ENCODE measurements at places on chromosomes 7 and 10.

GRCh38 chr10:60271319-60272040 lies 118.2 kb downstream of the ANK3 start:
- DNase-seq, result no peak

- no peak for DNase-seq
Observed at GRCh38 chr10:55631071-55631654, 729.9 kb downstream of the ZWINT start.

- DNase-seq, result no peak
Observed at GRCh38 chr7:112481833-112482670, 1.3 kb downstream of the LSMEM1 start.

GRCh38 chr7:45150199-45150598 lies 7.4 kb upstream of the RAMP3 start:
- DNase-seq, result no peak

DNA sequence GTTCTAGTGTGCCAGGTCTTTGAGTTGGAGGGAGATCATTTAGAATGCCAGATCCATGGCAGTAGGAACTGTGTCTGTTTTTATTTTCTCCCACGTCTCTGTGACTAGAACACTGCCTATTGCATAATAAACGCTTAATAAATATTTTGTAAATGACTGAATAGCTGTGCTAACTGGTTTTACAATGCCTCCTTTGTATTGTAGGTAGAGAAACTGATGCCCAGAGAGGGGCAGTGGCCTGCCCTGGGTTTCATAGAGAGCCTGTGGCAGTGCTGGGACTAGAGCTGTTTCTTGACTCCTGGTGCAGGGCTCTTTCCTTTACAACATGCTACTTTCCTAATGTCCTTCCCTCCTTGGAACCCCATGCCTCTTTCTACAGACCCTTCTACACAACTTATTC lies 2.5 kb downstream of the TAS2R5 start:
- no peak for DNase-seq

GRCh38 chr7:106901828-106902441 lies 36.9 kb downstream of the PIK3CG start:
- DNase-seq, result no peak

DNA sequence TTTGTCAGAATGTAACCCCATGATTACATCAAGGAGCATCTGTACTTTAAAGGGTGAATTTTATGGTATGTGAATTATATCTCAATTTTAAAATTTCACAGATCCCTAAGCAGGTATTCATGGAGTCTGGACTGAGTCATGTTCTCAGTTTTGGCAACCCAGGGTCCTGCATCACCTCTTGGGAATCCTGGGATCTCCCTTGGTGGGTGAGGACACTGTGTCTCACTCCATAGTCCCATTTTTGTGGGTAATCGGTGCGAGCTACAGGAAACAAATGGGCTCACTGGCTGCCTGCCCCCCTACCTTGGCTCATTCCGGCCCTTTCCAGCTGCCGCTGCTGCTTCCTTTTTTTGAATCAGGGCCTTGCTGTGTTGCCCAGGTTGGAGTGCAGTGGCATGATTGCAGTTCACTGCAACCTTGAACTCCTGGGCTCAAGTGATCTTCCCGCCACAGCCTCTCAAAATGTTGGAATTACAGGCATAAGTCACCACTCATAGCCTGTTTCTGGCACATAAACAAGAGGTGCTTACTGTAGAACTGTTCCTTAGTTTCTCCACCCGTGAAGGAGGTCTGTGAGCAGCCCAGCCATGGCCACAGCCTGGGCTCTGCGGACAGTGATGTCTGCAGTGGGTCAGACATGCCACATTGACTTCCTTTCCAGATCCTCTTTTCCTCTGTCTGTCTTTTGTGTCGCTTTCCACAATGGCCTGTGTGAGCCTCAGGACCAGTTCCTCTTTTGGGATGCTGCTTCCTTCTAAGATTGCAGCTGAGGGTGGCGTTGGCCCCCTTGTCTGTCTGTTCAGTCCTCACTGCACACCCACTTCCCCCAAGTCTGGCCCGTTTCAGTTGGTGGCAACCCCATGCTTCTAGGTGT lies 14.5 kb downstream of the PALD1 start:
- no peak for DNase-seq

DNA sequence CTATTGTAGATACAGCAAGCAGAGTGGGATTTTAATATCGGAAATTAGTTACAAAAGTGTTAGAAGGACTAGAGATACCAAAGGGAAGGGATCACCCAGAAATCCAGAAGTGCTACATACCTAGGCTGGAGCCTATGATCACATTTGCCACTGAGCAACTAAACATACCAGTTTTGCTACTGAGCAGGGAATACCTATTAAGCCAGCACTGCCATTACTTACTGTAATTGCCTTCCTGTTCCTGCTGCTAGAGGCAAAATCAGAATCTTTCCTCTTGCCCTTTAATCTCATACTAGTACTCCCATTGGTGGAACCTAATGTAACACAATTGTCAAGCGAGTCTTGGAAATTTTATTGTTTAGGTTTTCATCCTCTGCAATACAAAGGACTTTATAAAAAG lies 121.7 kb downstream of the ATRNL1 start:
- DNase-seq, result no peak

- DNase-seq, result no peak
Observed at GRCh38 chr10:35276889-35277288, 59.4 kb upstream of the CCNY start.

DNA sequence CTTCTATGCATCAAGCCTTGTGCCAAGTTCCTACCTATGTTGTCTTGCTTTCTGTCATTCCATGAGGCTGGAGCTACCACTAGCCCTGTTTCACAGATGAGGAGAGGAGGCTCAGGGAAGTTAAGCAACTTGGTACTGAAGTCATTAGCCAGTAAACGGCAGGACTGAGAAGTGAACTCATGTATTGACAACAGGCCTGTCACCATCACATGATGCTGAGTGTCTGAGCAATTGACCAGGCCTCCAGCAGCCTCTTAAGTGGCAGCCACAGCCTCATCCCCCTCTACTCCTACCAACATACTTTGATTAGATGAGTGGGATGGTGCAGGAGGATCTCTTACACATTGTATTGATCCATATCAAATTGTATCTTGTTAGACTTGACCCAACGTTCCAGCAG lies 317.6 kb downstream of the GRID1 start:
- no peak for DNase-seq

DNA sequence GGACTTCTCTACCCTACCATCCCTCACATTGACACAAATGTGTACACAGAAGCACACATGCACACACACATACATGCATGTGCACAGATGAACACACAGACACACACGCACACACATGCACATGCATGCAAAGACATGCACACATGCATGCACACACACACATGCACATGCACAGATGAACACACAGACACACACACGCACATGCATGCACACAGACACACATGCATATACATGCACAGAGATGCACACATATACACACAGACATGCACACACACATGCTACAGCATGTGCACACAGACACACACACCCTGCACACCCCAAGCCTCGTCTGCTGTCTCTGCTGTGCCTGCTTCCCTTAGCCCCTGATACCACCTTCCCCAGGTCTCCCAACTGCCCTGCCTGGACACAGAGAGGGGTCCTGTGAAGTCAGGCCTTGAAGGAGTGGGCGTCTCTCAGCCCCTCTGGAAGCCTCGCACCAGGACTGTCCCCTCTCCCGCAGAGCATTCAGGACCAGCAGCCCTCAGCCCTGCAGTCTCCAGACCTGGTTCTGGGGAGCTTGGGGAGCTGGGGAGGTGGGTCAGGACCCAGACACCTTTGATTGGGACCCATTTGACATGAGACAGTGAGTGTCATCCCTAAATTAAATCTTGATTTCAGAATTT lies 181.8 kb downstream of the DNAJB6 start:
- no peak for DNase-seq

DNA sequence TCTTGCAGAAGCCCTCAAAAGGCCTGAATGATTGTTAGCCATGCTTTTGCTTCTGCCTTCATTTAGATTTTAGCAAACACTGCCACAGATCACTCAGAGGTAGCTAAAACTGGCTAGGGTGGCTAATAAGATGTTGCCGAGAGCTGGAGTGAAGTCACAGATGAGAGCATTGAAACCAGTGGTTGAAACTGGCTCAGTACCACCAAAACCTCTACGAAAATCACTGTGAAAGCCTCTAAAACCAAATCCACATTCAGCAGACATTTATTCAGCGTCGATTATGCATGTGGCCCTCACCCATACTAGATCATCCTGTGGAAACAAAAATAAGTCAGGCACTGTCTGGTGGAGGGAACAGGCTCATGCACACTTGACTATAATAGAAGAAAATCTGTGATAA lies 50.8 kb downstream of the PIK3CG start:
- no peak for DNase-seq

All from activated T-cell treated with anti-CD3 and anti-CD28 coated beads, Interleukin-2, amount 50 U/mL, for 1 hour (primary cell).